ENCODE measurements at places on chromosomes 2 and 18. TPM values are rescaled to one million over a fixed set of nuclear protein-coding genes. Genes with fewer than 3 reads are reported as not detected.

KLHL14 gene
- not detected for total RNA-seq

POTEE gene
- not detected for total RNA-seq

BIN1 gene
- total RNA-seq, result 45.8 TPM

GAL3ST2 gene
- total RNA-seq, result 0.25 TPM

Measured in fibroblast of the aortic adventitia (primary cell).